Mucosa of descending colon (tissue), 3 donors: ENCODE measurements at places on chromosomes 16 and 17. TPM values are rescaled to one million over a fixed set of nuclear protein-coding genes. Genes with fewer than 3 reads are reported as not detected.

DNA sequence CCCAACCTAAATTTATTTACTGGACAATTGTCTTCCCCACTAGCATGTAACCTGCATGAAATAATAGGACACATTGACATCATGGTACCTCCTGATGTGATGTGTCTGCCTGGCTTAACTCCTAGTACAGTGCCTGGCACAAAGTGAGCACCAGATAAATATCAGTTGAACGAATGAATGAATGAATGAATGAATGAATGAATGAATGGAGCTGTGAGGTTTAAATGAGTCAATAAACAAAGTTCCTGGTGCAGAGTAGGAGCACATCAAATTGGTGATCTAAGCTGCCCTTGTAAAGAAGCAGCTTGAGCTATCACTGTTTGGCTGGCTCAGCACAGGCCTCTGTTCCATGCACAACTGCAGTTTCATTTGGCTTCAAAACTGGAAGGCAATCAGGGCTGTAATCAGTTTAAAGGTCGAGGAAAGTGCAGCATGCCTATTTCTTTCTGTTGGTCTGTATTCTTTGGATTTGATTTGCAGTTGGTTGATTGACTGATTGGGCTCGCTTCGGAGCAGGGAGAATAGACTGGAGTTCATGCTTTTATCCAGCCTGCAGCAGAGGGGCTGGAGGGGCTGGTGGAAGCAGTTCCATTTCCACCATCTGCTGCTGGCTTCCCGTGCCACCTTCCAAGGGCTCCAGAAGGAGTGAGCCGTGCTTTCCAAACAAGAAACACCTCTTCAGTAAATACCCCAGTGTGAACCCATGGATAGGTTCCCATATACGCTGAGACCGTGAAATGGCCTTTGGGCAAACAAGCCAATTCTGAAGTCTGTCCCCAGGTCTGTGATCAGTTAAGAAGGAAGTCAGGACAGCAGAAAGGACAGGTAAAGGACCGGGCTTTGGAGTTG lies 54.6 kb downstream of the GPRC5B start:
- DNase-seq, result no peak

GRCh38 chr16:81445966-81446906 lies 1.6 kb downstream of the CMIP start:
- DNase-seq, result peak; percentile 75

GRCh38 chr17:48995304-48995973 lies 1.7 kb upstream of the IGF2BP1 start:
- DNase-seq, result no peak

DNA sequence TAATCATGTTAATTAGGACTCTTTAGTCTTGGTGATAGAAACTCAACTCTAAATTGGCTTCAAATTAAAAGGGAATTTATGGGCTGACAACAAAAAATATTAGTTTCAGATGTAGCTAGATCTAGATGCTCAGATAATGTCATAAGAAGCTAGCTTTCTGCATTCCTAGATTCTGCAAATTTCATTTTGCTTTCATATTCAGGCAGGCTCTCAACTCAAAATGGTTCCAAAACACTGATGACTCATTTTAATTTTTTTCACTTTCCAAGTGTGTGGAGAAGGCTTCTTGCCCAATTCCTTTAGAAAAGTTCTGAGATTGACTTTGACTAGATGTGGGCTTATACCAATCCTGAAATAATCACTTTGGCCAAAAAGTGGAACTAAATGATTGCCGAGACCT lies 236.7 kb upstream of the GOT2 start:
- DNase-seq, result no peak

DNA sequence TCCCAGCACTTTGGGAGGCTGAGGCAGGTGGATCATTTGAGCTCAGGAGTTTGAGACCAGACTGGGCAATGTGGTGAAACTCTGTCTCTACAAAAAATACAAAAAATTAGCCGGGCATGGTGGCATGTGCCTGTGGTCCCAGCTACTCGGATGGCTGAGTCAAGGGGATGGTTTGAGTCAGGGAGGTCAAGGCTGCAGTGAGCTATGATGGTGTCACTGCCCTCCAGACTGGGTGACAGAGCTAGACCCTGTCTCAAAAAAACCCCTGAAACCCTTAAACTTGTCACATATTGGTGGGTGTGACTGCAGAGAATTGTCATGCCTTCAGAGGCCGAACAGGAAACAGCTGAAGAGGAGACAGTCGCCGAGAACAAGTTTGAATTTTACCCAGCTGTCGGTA lies 13.4 kb downstream of the RPTOR start:
- DNase-seq, result no peak

DNA sequence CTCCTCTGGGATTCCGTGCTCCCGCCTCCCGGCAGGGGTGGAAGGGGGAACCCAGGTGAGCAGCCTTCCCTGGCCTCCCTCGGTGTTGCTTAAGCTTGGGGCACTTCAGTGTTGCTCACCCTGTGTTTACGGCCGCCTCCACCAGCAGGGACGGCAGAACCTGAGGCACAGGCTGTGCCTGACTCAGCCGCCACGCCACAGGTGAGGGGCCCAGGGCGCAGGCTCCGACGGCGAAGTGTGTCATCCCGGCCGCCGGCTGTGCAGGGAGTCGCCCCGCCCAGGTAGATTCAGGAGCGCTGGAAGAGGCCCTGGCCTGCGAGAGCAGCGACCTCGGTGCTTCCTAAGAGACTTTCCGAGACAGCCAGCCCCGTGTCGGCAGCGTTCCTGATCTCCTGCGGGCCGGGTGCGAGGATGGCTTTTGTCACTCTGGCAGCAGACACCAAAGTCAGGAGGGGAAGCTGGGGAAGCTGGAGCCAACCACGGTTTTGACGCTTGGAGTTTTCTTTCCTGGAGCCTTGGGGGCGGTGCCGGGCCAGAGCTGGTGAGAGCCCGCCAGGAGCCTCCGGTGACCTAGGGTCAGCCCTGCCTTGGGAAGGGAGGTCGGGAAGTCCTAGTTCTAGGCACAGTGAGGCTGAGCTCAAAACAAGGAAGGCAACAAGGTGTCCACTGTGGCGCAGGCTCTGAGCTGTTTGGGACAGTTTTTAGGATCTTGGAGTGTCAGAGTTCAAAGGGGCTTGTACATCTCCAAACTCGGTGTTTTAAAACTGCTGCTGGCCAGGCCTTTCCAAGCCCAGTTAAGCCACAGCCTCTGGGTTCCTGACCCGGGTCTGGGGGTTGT lies 2.1 kb downstream of the GSE1 start:
- DNase-seq, result peak; percentile 92

- peak; percentile 79 for DNase-seq
These were observed at the start of gene PLLP for GRCh38 chr16:57284209-57284951. Gene PLLP (minus strand): TSS chr16:57284672. CDS start chr16:57284540, 132 bp downstream.

Gene CEP112
- 6.3 TPM for total RNA-seq

DNA sequence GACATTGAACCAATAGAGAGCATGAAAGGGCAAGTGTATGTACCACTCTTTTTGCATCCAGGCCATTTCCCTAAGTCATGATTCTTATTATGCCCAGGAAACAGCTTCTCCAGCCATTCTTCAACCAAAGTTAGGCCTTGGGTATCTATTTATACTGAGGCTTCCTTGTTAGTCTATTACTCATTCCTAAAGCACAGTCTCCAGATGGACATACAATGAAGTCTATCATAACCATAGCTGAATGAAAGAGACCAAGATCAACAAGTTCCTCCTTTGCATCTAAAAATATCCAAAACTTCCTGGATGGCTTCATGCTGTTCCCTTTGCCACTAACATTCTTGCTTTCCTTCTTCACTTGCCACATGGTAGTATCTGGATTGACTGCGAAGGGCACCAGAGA lies 265.9 kb downstream of the CDH8 start:
- no peak for DNase-seq

DNA sequence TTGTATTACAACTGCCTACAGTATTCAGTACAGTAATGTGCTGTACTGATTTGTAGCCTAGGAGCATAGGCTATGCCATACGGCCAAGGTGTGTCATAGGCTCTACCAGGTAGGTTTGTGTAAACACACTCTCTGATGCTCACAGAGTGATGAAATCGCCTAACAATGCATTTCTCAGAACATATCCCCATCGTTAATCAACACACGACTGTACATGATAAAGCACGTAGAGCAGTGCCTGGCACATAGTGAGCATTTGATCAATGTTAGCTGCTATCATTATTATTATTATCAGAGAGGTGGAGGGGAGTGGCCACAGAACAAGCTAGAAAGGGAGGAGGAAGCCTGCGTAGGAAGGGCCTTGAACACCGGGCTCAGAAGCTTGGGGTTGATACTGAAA lies 81.1 kb upstream of the LHX1 start:
- DNase-seq, result no peak

DNA sequence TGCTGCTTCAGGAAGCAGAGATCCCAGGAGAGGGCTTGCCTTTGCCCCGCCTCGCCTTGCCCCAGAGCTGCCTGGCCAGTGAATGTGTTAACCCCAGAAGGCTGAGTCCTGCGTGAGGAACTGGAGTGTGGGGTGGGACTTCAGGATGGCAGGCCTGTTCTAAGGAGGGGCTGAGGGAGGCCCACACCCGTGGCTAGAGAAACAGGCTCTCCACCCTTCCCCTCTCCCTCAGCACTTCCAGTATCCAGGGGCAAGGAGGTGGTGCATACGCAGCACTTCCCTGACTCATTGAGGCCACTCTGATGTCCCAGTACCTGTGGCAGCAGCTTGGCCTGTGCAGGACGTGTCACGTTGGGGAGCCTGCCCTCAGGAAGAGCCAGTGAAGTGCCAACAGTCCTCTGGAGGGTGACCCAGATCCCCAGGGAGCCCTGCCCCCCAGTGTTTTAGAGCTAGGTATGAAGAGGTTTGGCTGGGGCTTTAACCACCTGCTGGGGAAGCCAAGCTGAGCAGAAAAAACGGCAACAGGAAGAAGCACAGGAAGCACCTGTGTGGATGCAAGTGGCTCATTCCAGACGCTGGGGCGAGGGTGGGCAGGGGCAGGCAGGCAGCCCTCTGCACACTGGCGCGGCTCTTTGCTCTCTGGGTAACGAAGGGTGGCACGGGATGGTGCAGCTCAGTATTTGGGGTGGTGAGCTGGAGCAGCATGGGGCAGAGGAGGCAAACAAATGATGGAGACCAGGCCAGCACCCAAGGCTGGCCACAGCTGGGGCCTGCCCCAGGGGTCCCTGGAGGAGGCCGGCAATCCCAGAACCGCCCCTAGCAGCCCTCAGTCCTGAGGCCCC lies 14.7 kb upstream of the CTCF start:
- peak; percentile 77 for DNase-seq

DNA sequence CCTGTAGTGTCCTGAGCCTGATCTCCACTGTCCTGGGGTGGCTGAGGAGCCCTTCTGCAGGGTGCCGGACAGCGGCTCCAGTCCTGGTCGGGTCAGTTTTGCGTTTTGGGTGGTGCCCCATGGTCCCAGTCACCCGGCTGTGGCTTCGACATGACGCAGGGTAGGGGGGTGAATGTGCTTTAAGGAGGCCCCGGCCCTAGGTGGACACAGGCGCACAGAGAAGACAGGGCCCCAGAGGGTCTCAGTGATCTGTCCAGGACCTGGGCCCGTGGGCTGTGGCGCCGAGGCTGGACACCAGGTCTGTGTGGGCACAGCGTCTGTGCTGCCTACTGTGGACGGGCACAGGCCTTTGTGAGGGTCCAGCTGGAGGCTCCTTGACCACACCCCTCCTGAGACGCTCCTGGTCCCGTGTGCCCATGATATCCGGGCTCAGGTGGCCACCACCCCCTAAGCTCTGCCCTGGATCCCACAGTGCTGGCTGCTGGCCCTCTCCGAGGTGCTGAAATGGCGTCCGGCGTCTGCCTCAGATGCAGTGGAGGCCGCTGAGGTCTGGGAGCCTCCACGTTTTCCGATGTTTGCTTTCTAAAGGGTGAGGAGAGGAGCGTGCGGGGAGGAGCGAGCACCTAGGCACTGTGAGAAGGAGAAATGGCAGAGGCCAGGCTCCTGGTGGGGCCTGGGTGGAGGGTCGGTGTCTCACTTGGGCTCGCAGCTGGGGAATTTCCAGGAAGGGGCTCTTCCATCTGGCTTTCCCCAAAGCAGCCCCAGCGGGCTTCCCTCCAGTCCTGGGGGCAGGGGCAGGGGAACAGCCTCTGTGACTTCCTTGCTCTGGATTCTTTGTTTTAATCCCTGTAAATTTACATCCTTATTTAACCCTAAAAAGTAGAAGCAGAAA lies 56.1 kb upstream of the ACSF3 start:
- peak; percentile 51 for DNase-seq

- DNase-seq, result no peak
These were observed 182 bp upstream of the SPECC1 start for GRCh38 chr17:20009052-20009301.

Gene CTRB1
- not detected for total RNA-seq

DNA sequence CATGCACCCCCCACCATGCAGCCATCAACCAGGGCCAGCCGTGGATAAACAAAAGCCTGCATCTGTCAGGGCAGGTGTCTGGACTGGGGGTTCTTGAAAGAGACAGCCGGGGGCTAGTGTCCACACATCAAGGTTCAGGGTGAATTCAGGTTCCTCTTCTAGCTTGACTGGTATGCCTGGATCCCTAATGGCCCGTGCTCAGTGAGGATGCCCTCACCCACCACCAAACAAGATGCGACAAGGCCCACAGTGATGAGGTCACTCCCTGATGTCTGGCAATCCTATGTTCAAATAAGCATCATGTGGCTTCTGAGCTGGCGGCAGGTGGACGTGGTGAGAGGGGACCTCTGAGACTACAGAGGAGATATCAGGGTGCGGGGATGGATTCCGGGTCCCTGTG lies 64.6 kb downstream of the GOSR1 start:
- no peak for DNase-seq

Gene SMIM36
- not detected for total RNA-seq

DNA sequence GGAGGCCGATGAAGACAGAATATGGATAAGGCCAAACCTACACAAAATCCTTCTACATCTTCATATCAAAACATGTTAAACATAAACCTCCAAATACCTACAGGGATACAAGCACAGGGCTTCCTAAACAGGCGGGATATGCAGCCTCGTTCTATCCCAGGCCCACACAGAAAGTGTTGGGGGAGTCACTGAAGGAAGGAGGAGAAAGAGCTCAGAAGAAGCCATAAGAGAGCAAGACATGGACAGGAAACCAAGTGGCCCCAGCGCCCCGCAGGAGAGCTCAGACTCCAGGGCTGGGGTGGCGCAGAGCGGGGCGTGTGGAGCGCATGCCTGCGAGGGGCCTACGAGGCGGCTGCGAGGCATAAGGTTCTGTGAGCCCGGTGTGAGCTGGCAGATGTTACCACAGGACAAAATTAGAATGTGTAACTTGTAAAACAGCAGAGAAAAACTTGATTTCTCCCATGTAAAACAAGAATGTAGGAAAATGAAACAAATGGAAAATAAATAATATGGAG lies 11.0 kb upstream of the FASN start:
- no peak for DNase-seq

Gene SLC2A4
- 5.3 TPM for total RNA-seq

DNA sequence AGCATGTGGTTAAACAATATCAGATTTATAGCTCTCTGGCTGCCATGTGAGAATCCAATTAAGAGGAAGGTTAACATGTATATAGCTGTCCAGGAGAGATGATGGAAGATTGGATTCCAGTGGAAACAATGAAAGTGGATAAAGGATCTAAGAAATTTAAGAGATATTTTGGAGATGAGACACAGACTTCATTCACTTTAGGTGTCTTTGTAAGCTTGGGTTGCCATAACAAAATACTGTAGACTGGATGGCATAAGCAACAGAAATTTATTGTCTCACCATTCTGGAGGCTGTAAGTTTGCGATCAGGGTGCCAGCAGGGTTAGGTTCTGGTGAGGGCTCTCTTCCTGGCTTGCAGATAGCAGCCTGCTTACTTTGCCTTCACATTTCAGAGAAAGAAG lies 155.9 kb upstream of the MYOCD start:
- no peak for DNase-seq

Gene ZNF624
- total RNA-seq, result 4.7 TPM

Gene SEPTIN12
- 1.1 TPM for total RNA-seq

Gene KDM6B
- total RNA-seq, result 54.6 TPM

GRCh38 chr17:81064678-81065475 lies 29.9 kb downstream of the BAIAP2 start:
- DNase-seq, result no peak
